ENCODE measurements at places on chromosomes 13 and 19.

- no peak for DNase-seq
Measured at GRCh38 chr13:51906581-51906980, 44.8 kb downstream of the CCDC70 start.

DNA sequence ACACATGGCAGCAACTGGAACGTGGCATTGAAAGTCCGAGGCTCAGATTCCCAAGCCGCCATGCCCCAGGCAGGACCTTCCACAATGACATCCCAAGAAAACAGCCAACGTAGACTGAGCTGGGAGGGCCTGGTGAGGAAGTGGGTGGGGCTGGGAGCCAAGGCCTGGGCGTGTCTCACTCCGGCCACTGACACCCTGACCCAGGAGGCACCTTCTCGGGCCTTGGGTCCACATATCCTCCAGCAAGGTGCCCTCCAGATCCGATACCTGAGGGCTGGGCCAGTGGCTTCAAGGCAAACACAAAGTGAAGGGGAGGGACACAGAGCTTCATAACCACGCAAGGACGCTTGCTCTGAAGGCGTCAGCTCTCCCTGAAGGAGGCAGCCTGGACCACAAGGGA, 43.0 kb downstream of the RAB20 start:
- no peak for DNase-seq

DNA sequence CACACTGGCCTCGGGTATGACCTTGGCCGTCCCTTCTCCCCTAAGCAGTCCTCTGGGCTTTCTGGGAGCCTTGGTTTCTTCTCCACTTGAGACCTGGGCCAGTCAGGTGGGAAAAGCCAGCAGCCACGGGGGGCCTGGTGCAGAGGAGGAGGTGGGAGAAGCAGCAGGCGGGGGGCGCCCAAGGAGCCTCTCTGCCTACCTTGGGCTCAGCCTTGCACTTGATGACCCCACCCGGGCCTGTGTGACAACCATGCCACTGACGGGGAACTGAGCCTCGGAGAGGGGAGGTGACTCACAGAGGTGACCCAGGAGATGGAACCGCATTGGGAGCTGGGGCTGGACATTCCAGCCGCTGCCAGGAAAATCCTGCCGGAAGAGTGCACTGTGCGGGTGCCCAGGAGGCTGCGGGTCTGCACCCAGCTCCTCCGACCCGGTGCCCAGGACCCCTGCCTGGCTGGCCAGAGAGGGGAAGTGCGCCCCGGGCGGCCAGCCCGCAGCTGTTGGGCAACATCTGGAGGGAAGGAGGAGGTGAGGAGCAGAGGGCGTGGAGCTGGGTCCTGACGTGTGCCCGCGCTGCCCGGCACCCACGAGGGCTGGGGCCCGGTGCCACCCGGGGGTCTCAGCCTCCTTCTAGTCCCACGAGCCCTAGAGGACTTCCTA, 23.4 kb upstream of the SLC7A10 start:
- DNase-seq: no peak

- DNase-seq: no peak
Measured at GRCh38 chr19:35879068-35879467, 10.7 kb downstream of the APLP1 start.

- DNase-seq: no peak
Measured at GRCh38 chr13:111658145-111659100, 338.0 kb downstream of the TEX29 start.

GRCh38 chr19:6021878-6022569, 44.1 kb upstream of the RANBP3 start:
- DNase-seq: no peak

Data from GOT3 (cell line).